ENCODE measurements at places on chromosomes 16 and 17. TPM values are rescaled to one million over a fixed set of nuclear protein-coding genes. Genes with fewer than 3 reads are reported as not detected.
A peak's percentile ranks its signal among the peaks of the same experiment; 100 is the strongest.

Gene SDK2
- 11.2 TPM for total RNA-seq

Gene PDILT
- total RNA-seq = not detected

Gene CRHR1
- total RNA-seq = 0.38 TPM

Gene ARSG
- 4.0 TPM for total RNA-seq

Gene TVP23A
- 0.34 TPM for total RNA-seq

DNA sequence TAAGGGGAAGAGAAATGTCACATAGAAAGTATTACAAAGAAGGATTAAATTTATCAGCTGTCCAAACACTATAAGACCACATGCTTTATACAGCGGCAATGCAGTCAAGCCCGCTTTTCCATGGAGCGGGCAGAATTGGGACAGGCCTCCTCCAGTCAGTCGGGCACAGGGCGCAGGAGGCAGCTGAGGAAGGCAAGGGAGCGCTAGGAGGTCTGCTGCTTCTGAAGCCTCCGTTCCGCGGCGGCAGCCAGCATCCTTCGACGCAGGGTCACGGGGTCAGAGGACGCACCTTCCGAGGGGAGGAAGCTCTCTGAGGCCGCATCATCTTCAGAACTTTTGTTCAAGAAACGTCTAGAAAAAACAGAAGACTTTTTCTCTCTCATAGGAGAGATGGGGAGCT, 62.6 kb downstream of the AMFR start:
- no peak for DNase-seq

DNA sequence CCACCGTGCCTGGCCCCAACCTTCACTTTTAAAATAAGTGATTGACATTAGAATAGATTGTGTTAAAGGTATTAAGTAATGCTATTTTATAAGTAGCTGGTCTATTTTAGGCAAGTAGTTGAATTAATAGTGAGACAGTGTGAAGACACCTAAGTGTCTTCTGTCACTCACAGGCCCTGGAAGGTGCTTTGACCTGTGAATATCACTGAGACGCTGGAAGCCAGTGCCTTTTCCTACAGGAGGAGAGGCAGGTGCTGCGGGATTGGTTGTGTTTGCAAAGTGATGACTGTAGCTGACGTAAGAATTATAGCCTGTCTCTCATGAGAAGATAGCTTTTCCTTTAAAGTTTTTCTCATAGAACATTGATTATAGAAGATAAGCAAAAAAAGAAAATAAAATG, 45.0 kb downstream of the RAB11FIP3 start:
- DNase-seq = no peak

DNA sequence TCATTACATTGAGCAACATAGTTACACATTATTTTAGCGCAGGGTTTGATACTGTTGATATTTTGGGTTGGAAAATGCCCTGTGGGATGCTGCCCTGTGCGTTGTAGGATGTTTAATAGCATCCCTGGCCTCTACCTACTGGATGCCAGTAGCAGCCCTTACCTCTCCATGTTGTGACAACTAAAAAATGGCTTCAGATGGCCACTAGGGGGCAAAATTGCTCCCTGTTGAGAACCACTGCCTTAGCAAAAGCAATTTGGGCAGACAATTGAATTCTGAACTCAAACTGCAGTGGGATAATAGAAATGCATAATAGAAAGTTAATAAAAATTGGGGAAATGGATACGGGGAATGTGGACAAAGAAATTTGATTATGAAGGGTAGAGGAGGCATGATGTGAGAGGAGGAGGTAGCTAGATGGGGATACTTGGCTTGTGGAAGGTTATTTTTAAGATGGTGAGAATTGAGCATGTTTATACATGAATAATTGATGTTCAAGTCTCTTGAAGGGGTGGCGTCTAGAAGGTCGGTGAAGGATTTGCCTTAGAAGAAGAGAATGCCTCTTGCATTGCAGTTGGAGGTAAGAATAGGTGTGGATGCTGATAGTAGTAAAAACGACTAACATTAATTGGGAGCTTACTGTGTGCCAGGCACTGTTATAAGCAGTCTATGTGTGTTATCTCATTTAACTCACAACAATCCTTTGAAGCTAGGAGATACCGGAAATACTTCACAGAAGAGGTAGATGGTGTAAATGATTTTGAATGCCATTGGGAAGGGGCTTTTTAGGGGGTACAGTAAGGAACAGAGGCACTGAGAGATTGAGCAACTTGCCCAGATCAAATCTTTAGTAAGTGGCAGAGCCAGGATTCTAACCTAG, 19.0 kb downstream of the HEATR9 start:
- DNase-seq = peak; percentile 36

GRCh38 chr17:59335685-59336084, 4.2 kb downstream of the YPEL2 start:
- DNase-seq = no peak

GRCh38 chr16:70749681-70750601, 51.0 kb downstream of the VAC14 start:
- DNase-seq = no peak

- no peak for DNase-seq
These were observed 79.5 kb upstream of the CCL1 start for GRCh38 chr17:34442387-34443111.

- DNase-seq = no peak
These were observed 40.4 kb downstream of the PITPNC1 start for GRCh38 chr17:67417507-67417906.

- no peak for DNase-seq
These were observed 220.8 kb downstream of the RPTOR start for GRCh38 chr17:80765241-80765961.

DNA sequence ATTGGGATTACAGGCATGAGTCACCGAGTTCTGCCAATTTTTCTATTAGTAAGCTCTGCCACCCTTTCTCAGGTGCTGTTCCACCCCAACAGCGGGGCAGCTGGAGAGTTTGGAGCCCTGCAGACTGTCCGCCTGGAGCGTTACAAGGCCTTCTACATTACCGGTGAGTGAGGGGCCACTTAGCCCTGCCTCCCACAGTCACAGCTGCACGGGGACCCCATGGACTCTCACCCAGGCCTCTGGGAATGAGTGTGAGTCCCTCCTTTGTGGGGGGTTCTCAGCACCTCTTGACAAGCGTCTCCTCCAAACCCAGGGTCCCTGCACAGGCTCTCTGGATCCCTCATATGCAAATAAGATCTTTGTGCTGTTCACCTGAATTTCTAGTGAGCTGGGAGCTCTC, 56.0 kb downstream of the WIPI1 start:
- no peak for DNase-seq

GRCh38 chr17:5027916-5028315, 7.3 kb downstream of the SLC52A1 start:
- DNase-seq = no peak

DNA sequence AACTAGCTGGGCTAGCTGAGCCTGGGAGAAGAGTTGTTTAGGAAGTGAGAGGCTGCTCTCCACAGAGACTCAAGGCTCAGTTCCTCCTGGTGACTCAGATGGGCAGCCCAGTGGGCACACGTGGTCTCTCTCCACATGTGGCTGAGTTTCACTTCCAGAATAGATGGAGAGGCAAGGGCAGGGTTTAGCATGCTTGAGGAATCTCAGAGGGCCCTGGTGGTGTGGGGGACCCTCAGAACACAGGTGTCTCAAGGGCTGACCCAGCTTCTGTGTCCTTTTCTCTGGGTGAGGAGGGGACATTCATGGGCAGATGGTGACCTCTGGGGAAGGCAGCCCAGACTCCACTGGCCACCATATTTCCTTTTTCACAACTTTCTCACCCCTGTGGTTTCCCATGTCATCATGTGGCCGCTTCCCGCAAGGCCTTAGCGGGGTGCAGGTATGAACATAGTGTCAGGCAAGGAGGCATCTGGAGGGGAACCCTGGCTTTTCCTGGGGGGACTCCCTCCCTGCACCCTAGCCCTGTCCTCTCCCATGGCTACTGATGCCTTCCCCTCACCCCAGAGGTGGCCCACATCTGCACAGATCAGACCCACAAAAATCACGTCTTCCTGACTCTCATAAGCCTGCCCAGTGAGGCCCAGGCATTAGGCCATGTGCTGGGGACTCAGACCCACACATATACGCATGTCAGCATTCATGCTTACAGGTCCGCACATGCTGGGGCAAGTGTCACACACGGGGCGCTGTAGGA, 3.3 kb downstream of the GRN start:
- no peak for DNase-seq

Measured in astrocyte (in vitro differentiated cells and primary cell).